NCI-H1436 (cell line): ENCODE measurements at places on chromosomes 3 and 15.
A peak's percentile ranks its signal among the peaks of the same experiment; 100 is the strongest.

GRCh38 chr15:48569591-48570302 lies 75.8 kb downstream of the FBN1 start:
- DNase-seq = no peak

DNA sequence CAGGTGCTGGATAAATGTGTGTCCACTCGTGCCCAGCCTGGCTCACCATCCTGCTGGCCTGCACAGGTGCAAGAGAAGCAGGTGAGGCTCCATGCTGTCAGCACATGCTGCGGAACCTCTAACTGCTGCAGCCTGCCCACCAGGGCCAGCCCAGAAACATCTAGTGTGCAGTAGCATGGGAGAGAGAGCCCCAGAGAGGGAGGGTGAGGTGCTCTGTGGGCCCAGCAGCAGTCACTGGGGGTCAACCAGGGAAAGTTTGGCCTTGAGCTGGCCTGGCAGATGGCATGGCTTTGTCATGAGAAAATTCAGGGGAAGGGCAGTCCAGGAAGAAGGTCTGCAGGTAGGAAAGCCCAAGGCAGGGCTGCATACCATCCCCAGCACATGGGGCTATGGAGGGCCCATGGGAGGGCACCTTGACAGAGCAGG lies 18.2 kb upstream of the PRR23E start:
- no peak for DNase-seq

- no peak for DNase-seq
Measured at GRCh38 chr3:54541369-54541768, 386.5 kb downstream of the LRTM1 start.

DNA sequence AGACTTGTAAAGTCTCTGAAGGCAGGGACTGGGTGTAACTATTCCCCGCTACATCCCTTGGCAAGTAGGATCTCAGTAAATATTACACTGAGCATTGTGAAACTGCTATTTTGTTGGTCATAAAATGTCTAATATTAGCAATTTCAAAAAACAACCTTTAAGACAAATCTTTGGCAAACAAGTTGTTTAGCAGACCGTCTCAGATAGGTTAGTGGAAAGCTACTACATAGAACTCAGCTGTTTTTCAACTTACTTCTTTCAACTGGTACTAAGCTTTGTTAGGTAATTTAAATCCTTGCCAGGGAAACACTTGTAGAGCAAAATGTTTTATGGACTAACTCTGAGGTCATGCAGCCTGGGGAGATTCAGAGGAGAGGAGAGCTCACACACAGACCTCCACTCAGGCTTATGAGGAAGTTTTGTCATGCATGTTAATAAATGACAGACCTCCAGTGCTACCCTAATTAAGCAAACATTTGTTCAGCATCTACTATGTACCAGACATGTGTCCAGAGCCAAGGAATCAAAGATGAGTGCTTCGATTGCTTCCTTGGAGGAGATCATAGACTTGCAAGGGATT lies 61.6 kb upstream of the STAC start:
- no peak for DNase-seq

- DNase-seq = no peak
Measured at GRCh38 chr3:143240886-143241285, 121.3 kb downstream of the CHST2 start.

- DNase-seq = no peak
Measured at GRCh38 chr15:39493424-39494067, 87.3 kb upstream of the THBS1 start.

GRCh38 chr3:12351145-12351544 lies 62.3 kb downstream of the PPARG start:
- DNase-seq = no peak

DNA sequence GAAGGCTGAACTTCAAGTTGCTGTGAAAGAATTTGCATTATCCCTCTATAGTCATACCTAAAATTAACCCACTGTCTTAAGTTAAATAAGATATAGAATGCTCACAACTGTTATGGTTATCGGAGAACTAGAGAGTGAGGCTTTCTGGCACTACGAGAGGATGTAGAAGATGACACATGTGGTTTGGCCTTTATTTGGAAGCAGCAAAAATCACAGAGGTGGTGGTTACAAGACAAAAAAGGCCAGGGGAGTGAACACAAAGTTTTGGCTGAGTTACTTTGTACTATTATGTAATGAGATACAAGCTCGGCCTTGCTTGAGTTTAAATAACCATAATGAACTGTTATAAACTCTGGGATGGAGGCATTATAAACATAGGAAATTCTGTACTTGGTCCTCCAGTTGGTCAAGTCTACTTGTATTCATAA lies 78.3 kb upstream of the ICE2 start:
- no peak for DNase-seq

DNA sequence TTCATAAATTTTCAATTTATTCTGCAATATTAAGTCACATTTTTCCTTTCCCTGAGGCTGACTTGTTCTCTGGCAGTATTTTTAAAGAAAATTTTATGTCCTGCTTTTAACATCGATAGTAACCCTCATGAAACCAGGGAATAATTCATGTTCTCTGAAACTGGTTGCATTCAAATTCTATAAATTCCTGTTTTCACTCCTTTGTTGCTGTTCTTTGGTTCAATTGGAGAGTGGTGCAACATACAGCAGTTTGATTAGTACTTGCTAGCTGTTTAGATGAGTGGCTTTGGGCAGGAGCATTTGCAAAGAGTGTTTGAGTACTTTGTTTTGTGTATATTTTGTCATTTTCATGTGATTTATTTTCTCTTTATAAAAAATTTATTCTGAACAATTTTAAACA lies 19.2 kb downstream of the ZIC1 start:
- DNase-seq = no peak

DNA sequence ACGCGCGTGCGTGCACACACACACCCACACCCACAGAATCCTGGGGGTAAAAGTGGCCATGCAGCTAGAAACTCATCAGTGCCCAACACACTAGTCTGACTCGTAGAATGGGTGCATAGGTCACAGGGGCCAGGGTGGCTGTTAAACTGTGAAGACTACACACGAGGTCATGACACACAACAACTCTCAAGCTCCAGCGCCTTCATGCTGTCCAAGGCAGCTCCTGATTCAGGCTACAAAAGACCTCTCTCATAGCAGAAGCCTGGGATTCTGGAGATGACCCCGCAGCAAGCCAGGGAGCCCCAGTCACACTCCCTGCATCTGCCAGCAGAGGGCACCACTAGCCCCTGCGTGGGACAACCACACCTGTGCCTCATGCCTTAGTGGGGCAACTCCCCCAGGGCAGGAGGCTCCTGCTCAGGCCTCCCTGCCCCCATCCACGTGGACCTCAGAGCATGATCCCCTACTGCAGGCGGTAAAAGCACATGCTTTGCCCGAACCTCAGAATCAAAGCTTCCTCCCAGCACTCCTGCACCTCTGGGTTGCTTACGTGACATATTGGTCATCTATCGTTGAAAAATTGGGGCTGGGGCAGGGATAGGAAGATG lies 93.1 kb downstream of the LRIG1 start:
- DNase-seq = no peak

DNA sequence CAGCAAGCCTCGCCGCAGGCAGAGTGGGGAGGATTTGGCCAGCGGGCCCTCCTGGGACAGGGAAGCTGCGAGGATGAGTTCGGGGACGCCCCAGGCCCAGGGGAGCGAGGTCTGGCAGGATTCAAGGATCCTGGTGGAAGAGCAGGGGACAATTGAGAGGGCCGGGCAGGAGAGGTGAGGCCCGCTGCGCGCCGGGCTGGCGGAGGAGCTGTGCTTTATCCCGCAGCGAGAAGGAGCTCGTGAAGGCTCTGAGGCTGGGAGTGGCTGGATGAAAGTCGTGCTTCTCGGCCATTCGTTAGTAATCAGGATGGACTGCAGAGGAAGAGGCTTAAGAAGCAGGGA lies 3.6 kb downstream of the SLC51A start:
- no peak for DNase-seq

DNA sequence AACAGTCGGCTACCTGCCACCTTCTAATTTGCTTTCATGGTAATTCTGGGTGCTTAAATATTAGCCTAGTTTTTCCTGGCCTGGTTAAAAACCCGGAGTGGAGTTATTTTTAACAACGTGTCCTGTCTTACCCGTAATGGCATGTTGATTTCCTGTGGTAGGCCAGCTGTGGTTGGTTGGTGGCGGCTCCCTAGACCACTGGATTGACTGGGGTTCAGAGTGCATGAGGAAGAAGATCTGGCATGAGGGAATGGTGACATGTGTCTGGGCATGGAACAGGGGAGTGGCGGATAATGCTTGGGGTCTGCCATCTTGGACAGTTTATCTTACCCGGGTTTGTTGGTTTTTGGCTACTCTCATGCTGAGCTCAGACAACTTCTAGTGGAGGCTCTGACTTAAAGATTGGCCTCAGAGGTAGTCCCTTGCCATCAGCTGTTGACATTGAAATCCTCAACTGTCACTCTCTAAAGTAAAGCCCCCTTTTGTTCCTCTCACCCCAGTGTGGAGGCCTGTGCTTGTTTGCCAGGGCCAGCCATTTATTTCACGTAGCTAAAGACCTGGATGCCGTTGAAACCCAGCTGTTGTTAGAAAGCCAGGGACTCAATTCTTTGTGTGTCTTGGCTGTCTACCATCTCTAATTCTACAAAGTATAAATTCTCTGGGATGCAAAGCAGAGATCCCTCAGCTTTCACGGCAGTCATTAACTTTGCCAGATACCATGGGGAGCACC lies 81.6 kb downstream of the DNASE1L3 start:
- no peak for DNase-seq

DNA sequence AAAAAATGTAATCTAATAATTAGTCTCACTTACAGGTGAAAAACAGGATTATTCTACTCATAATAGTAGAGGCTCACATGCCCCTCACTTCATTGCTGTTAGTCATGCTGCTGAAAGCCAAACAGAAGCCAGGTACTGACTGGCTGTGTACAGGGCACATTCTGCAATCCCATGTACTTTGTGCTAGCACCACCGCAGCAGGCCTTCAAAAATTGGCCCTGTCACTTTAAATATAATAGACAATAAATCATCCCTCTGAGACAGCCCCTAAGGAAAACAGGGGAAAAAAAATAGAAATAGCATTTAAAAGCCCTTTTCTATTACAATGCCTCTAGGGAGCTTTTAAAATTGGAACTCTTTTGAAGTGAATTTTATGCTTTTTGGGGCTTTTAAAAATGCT lies 723.8 kb downstream of the TUSC7 start:
- DNase-seq = no peak

GRCh38 chr3:157856078-157856939 lies 249.9 kb downstream of the SHOX2 start:
- peak; percentile 60 for DNase-seq

DNA sequence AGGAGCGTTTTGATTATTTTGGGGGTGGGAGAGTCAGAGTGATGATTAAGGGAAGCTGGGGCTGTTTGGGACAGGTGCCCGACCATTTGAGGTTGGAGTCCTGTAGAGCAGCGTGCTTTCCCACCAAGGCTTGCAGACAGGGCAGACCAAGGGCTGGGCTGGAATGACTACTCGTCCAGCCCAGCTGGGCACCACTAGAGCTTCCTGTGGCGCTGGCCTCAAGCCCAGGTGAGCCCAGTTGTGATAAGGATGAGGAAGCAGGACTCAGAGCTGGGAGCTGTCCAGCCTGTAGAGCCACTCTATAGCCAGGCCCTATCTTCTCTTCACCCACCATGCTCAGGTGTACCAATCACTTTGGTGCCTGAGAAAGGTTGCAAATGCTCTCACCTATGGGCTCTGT lies 75.8 kb upstream of the ACAN start:
- no peak for DNase-seq

GRCh38 chr3:15932348-15933300 lies 134.8 kb upstream of the ANKRD28 start:
- DNase-seq = no peak

DNA sequence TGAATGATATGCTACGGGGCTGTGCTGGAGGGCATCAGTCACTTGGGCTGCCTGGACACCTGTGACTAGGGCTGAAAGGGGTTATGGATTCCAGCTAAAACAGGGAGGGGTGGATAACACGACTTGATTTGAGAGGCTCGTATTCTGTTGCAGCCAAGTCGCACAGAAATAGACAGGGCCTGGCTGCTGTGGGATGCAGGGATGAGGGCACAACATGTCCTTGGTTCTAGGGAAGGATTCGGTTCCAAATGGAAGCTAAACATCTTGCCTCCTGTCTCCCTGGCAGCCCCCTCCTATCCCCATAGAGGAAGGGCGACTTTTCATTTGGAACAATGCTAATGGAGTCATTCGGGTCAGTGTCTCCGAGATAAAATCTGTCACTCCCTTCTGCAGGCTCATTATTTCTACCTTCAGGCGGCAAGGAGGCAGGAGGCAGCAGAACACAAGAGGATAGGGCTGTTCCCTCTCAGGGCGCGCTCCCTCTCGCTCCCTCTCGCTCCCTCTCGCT lies 433.8 kb upstream of the RBMS3 start:
- no peak for DNase-seq

DNA sequence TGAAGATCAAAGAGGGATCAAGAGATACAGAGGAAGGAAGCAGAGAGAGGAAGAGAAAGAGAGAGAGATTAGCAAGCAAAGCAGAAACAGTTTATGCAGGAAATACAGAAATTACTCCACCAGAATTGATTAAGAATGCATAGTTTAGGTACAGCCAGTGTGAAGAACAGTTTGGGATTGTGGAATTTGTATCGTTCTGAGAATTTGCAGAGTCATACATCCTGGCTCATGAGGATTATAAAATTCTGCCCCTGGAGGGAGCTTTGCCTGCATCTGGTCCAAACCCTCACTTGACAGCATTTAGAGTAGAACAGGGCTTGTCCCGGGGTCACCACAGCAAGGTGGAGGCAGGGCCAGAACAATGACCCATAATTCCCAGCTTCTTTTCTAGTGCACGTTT lies 44.1 kb downstream of the MASP1 start:
- DNase-seq = no peak

DNA sequence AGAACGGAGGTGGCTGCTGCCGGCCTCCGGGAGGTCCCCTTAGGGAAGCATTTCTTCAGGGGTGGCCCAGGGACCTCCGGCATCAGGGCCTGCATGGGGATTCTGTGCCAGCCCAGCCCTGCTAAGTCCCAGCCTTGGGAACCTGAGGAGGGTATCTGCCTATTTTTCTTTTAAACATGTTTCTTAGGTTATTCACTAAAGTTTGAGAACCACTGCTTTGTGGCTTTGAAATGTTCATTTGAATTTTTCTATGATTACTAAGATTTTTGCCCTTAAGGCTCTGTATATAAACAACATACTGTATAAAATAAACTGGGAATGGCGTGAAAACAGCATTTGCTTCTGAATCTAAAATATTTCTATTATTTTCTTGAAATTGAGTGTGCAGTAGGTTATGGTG lies 24.4 kb downstream of the FAN1 start:
- no peak for DNase-seq

DNA sequence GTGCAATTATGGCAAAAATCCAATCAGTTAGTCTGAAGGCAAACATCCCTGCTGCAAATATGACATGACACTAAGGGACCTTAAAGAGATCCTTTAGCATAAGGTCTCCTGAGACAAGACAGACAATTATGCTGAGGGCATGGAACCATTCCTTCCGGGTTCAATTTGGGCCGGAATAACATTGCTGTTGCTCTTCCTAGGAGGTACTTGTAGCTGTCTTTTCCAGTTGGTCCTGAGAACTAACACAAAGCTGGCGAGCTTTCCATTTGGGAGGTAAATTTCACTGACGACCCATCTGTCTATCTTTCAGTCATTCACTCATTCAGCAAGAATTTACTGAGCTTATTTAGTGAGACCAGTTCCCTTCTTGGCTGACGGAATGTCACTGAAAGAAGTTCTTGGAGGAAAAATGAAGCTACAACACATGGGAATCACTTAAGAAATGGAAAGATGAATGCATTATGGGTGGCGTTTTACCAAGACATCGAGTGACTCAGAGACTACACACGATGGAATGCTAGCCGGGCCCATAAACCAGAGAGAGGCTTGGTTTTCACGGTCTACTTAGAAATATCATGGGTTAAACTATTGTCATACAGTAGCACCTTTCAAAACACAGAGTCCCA lies 215.5 kb downstream of the PDZRN3 start:
- no peak for DNase-seq

- DNase-seq = peak; percentile 55
Measured at GRCh38 chr15:46496491-46497115, 861.8 kb downstream of the SQOR start.
